ENCODE measurements at places on chromosomes 1 and 21. TPM values are rescaled to one million over a fixed set of nuclear protein-coding genes. Genes with fewer than 3 reads are reported as not detected.

Gene HCRTR1
- total RNA-seq: 0.18 TPM

Gene CD164L2
- not detected for total RNA-seq

Gene LAX1
- 0.74 TPM for total RNA-seq

Gene SLC6A9
- total RNA-seq: 25.9 TPM

Gene SPRR2B
- not detected for total RNA-seq

Gene TIAM1
- total RNA-seq: 15.1 TPM

Gene ITLN2
- total RNA-seq: 3.8 TPM

All from fibroblast of the aortic adventitia (primary cell).